Keratinocyte (primary cell): ENCODE measurements at places on chromosomes 3 and 15.

GRCh38 chr15:28019594-28020309, 79.4 kb downstream of the OCA2 start:
- DNase-seq, result no peak

DNA sequence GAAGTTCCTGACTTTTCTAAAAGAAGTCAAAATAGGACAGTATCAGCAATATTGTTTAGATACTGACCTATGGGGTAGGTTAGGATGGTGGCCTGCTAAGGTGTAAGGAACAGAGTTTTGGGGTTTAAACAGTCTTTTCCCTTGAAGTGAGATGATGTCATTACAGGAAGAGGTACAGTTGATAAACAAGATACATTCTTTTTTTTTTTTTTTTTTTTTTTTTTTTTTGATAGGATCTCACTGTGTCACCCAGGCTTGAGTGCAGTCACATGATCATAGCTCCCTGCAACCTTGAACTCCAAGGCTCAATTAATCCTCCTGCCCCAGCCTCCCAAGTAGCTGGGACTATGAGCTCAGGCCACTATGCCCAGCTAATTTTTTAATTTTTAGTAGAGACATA, 33.3 kb downstream of the SLC25A36 start:
- no peak for DNase-seq

DNA sequence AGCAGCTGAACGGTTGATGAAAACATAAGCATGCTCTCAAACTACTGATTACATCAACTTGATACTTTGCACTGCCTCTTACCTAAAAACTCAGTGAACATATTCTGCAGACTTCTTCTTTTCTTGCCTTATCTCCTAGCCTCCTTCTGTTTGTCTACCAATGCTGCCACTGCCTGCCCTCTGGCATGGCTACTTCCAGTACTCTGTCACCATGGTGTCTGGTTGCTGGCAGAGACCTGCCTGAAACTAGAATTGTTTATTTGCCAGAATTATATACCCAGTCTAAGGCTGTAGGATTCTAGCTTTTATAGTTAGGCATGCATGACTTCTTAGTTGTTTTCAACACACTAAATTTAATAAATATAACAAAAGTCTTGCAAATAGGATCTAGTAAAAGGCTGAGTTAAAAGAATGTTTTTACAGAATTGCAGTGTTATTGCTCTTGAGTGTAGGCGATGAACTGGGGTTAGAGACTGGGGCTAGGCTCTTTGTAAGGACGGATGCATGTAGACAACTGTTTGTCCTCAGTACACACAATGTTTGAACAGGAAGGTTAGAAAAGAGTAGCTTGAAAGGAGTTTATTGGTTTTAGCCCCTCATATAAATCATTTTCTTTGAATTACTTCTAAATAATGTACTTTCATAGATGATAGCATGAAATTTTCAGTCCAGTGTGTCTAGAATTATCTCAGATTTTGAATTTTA, 116.3 kb downstream of the KCNAB1 start:
- DNase-seq, result no peak

- DNase-seq, result no peak
These were observed 318.5 kb upstream of the SLCO3A1 start for GRCh38 chr15:91534976-91535375.

GRCh38 chr15:51739061-51739712, 1.7 kb upstream of the LYSMD2 start:
- peak; percentile 67 for DNase-seq

DNA sequence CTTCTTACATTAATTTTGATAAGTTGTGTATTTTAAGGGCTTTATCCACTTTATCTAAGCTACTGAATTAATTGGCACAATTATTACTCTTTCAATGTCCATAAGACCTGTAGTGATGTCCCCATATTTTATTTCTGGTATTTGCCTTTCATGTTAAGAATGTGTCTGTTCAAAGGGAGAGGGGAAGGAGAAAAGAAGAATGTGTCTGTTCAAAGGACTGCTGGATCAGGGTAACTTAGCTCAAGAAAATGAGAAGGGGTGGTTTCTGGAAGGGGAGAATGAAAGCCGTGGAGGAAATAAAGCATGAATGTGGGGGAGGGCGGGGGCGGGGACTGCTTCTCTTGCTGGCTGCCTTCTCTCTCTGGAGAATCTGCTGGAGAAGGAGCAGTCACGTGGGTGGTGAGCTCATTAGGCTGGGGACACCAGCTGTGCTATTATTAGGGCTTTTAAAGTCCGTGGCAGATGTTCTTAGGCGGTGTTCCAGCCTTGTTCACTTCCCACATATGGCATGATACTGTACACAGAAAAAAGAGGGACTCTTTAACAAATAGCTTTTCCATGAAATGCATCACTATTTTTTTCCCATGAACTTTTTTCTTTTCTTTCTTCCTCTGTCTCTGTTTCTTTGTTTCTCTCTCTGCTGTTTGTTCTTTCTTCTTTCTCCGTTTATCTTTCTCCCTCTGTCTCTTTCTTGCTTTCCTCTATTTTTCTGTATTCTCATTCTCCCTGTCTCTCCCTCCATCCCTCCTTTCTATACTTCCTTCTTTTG, 63.7 kb upstream of the ULK4 start:
- DNase-seq, result no peak

DNA sequence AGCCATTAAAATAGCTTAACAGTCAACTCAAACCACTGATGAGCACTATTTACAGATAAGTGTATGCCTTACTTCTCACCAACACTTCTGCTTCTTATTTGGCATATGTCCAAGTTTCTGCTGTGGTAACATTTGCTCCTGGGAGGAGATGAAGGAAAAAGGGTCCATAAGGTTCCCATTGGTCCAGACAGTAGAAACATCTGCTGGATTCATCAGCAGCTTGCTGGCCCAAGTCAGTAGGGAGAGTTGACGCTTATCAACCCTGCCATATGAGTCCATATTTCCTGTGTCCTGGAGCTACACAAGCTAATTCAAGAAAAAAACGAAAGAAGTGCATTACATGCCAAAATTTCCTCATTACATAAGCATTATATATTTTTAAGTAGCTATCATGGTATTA, 824.5 kb downstream of the CADM2 start:
- DNase-seq, result no peak

DNA sequence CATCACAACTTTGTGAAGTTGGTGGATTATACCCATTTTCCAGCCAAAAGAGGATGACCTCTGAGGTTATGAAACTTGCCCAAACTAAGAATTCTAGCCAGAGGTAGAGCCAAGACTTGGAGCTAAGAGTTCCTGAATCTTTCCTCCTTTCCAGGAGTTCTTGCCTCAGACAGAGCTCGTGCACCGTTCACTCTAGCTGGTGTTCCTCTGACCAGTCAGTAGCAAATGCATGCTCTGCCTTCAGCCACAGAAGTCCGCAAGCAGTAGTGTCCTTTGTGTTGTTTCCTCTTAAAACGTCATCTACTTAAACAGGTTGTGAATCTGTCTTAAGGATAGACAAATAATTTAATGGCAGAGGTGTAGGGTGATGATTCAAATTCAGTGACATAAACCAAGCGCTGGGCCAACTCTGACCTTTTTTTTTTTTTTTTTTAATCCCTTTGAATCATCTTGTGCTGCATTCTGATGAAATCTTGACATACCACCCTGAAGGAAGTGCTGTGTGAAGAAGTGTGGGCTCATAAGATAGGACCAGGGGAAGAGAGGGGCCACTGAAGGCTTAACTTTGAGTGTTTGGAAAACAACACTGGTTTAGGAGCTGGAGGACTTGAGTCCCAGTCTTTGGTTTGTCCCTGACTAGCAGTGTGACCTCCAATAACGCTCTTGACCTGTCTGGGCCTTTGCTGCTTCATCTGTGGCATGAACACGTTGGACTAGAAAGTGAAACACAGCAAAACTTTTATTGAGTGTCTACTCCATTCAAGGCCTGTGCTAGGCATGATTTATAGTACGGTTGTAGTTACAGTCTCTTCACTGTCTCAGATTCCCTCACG, 53.4 kb downstream of the ITPR1 start:
- no peak for DNase-seq

DNA sequence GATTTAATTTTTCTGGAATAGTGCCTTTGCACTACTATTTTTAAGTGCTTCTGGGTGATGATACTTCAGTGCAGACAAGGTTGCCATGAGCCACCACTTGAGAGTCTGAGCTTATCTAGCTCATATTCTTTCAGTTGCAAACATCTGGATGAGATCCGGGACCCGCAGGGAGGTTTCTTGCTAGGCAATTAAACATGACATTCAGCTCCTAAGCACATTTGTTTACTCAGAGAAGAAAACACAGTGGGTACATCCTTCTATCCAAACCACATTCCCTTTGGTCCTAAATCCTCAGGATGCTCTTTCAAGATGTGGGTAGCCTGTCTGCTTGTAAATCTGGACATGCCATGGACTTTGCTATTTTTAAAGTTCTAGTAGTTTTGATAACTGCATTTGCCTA, 12.0 kb downstream of the PLSCR1 start:
- DNase-seq, result no peak
